Gastrocnemius medialis (tissue), 4 donors: ENCODE measurements at places on chromosomes 5 and 9. TPM values are rescaled to one million over a fixed set of nuclear protein-coding genes. Genes with fewer than 3 reads are reported as not detected.

Gene APC
- 63.4 TPM for total RNA-seq

Gene PHF24
- total RNA-seq: not detected

Gene PDZD2
- 3.8 TPM for total RNA-seq

Gene CBY3
- total RNA-seq: not detected

Gene KIF20A
- total RNA-seq: 0.75 TPM

Gene GRIN3A
- total RNA-seq: not detected

Gene MRPL22
- 13.6 TPM for total RNA-seq

Gene CDH6
- total RNA-seq: 1.00 TPM

Gene SLC36A2
- 15.0 TPM for total RNA-seq

Gene DEPDC1B
- 0.42 TPM for total RNA-seq

Gene PRDM9
- not detected for total RNA-seq

Gene GLDC
- 1.00 TPM for total RNA-seq

Gene MARCOL
- total RNA-seq: not detected

Gene DBH
- not detected for total RNA-seq

Gene CDH9
- not detected for total RNA-seq

Gene SLC6A3
- not detected for total RNA-seq

Gene ASTN2
- total RNA-seq: 2.5 TPM

Gene CSNK1G3
- 22.7 TPM for total RNA-seq

Gene PCDHGA3
- 1.9 TPM for total RNA-seq

Gene ARPC5L
- total RNA-seq: 28.9 TPM

Gene PTPN3
- total RNA-seq: 305 TPM

Gene PAEP
- not detected for total RNA-seq
